ENCODE measurements at places on chromosomes 3 and 15. TPM values are rescaled to one million over a fixed set of nuclear protein-coding genes. Genes with fewer than 3 reads are reported as not detected.

DNA sequence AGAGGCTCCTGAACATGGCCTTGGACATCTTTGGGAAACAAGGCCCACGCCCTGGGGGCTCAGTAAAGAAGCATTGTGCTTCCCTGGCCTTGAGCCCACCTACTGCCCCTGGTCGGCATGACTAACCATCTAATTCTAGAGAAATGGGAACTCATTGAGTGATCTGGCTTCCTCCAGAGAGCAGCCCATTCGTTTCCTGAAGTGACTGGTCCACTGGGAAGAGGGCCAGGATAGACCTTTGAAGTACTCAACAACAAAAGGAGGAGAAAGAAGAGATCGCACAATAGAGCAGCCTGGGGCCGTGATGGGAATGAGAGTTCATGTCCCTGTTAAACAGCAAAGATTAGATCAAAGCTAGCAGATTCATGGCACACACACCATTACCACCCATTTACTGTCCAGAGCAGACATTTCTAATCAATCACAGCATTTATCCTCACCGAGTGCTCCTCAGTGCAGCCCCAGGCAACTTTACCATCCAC lies 514.4 kb upstream of the PROK2 start:
- no peak for DNase-seq

GRCh38 chr3:63981980-63982379 lies 41.3 kb downstream of the PSMD6 start:
- no peak for DNase-seq

DNA sequence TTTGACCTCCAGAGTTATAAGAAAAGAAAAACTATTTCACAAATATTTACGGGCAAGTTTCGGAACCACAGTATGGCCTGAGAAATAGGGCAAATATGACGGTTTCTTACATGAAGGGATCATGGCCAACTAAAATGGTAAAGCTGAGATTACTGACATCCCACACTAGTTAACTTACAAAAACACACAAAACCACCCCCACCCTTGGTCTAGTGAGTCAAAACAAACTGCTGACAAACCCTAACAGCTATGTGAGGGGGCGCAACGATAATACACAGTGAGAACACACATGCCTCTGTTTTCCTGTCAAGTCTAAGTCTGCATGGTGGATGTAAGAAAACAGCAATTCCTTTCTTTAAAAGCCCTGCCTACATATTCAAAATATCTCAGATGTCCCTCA lies 32.3 kb downstream of the CBLB start:
- no peak for DNase-seq

The LRRIQ4 gene
- 0.15 TPM for total RNA-seq

DNA sequence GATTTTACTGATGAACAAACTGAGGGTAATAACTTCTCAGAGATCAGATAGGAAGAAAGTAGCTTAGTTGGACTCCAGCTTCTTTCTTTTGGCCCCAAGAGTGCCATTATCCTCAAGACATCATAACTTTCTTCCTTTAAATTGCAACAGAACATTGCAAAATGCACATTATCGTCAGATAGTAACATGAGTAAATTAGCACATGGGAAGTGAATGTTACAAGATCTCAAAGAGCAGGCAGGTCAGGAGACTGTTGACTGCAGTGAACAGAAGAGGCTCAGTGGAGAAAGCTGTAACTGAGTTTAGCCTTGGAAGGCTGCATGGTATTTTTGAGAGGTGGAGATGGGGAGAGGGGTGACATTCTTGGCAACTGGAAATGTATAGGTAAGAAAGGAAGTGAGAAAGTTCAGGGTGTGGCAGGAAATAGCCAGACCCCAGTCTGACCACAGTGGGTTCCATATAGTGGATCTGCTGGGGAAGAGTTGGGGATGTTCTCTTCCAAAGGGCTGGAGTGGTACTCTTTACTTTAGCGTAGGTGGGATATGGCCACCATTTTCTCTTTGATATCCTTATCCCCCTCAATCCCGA lies 307.7 kb downstream of the RPLP1 start:
- no peak for DNase-seq

- peak; percentile 29 for DNase-seq
These were observed 10.5 kb downstream of the ISG20 start for GRCh38 chr15:88649286-88649733.

DNA sequence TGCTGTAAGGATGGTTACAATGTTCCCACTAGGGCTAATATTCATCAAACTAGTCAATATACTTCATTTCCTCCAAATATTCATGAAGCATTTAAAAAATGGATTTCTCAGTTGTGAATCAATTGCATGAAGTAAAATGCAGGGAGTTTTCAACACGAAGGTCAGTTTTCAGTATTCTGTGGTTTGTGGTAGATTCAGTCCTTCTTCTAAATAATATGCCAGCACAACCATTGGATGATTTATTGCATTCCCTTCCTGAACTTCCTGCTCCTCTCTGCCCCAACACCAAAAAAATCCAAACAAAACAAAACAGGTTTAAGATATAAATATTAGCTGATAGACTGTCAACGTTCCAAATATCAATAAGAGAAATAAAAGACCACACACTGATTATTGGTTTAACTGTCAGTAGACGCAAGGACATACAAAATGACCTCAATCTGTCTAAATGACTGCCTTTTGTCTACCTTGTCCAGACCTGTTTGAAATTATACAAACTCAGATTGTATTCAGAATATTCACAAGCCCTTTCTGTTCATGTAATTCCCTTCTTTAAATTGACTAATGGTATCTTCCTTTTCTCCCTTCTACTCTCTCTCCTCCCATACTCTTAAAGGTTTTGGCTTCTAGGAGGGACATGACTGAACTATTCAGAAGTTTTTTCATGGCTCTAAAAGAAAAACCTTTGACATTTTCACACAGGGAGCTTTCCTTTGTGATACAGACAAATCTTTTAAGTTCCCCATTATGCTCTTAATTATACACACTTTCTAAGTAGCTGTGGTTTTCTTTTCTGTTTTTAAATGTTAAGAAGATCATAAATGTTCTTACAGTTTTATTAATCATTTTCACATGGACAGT lies 92.6 kb upstream of the STT3B start:
- no peak for DNase-seq

- no peak for DNase-seq
These were observed 267.3 kb downstream of the FHIT start for GRCh38 chr3:60983906-60984305.

DNA sequence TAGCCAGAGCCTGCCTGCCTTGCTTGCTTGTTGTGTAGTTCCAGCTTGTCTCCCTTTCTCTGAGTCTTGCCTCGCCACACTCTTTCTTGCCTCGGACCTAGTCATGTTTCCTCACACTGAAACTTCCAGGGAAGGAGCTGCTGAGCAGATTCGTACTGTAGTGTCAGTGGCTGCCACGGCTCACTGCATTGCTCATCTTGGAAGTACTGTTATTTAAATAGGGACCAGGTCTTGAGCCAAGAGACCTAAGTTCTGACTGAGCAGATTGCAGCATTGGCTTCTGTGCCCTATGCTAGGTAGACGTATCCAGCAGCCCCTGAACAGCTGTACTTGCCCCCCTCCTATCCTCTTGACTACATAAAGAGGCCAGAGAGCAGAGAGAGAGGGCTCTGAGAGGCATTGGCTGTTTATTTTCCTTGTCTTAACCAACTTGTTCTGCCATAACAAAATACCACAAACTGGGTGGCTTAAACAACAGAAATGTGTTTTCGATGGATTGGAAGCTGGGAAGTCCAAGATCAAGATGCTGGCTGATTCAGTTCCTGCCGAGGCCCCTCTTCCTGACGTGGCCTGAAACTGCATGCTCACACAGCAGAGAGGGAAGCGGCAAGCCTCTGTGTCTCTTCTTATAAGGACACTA lies 5.8 kb upstream of the RARRES1 start:
- peak; percentile 19 for DNase-seq

DNA sequence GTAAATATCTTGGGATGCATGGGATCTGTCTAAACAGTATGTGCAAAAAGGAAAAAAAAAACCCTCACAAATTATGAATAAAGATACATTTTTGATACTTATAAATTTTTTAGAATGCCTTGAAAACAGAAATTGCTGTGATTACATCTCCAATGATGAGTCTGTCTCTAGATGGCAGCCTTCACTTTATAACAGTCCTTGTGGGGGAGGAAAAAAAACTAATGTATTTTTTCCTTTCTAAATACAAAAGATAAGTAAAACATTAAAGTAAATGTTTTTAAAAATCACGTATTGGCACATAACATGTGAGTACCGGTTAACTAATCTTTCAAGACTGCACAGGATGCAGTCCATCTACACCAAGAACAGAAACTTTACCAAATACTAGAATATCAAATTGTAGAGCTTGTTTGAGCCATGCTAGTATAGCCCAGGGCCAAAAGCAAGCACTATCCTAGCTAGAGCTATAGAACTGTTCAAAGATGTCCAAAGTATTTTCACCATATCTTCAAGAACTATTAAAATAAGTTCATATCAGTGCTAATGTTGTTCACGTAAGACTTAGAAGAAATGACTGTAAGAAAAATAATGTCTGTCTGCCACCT lies 206.4 kb downstream of the STAG1 start:
- DNase-seq, result peak; percentile 41

DNA sequence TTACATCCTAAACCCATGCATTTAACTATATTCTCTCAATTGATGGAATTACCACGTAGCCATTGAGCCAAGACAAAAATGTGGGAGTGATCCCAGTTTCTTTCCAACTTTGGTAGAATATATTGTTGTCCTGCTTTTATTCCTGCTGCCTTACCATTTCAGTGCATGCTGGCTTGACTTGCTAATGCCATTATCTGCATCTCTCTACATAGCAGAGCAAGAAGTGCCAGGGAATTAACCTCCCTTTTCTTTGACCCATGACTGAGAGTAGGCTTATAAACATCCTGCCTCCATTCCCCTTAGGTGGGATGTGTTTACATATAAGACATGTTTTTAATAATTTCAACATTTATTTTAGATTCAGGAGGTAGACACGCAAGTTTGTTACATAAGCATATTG lies 1153.4 kb downstream of the IGSF11 start:
- no peak for DNase-seq
